Lower leg skin (tissue), 4 donors: ENCODE measurements at places on chromosomes 2 and 18. TPM values are rescaled to one million over a fixed set of nuclear protein-coding genes. Genes with fewer than 3 reads are reported as not detected.

DNA sequence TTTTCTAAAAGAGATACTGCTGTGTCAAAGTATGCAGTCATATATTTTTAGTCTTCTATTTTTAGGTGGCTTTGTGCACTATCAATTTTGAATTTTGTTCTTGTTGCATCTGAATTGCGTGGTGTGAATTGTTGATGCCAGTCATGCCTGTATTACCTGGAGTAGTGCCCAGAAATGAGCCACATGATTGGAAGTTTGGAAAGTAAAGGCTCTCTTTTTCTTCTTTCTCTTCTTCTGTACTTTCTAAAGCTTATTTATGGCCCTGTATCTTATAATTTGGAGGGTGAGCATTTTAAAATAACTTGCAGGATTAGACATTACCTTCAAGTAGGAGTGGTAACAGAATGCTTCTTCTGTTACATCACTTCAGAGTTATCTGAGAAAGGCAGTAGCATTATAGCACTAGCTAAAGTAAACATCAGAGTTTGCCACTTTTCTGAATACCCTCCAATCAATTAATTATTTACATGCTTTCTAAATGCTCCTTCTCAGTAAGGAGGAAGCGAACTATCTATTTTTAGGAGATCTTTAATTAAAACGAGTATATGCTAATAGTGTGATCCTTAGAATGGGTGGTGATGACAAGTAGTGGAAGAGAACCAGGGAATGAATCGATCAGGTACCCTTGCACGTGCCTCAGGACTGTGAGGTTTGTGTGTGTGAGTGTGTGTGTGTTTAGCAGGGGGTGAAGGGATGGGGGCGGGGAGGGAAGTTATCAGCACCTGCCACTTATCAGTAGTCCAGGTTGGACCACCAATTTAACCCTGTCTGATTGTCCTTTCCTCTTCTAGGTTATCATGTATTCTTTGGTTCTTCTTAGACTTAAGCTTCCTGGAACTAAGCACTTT lies 112.5 kb downstream of the MAP3K20 start:
- no peak for DNase-seq

DNA sequence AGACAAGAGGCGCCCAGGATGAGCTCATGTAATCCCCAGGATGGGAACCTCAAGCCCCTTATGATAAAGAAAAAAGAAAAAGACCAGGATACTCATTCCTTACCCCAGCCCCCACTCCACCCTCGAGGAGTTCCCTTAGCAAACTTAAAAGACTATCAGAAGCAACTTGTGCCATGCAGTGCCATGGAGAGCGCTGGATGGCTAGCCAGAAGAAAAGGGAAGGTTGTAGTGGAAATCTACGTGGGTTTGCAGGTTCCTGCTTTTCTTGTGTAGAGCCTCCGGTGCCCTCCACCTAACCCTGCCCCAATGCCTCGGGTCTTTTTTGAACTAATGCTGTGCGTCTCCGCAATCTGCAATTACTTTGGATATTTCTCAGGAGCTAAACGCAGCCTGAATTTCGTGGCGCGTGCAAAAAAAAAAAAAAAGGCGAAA lies 16.2 kb upstream of the BCL11A start:
- no peak for DNase-seq

The CYBRD1 gene
- total RNA-seq, result 184 TPM

The LINC00305 gene
- total RNA-seq, result not detected

- no peak for DNase-seq
Observed at GRCh38 chr2:191240871-191241270, 4.3 kb upstream of the MYO1B start.

- no peak for DNase-seq
Observed at GRCh38 chr2:85861650-85862049, 27.1 kb downstream of the ST3GAL5 start.

DNA sequence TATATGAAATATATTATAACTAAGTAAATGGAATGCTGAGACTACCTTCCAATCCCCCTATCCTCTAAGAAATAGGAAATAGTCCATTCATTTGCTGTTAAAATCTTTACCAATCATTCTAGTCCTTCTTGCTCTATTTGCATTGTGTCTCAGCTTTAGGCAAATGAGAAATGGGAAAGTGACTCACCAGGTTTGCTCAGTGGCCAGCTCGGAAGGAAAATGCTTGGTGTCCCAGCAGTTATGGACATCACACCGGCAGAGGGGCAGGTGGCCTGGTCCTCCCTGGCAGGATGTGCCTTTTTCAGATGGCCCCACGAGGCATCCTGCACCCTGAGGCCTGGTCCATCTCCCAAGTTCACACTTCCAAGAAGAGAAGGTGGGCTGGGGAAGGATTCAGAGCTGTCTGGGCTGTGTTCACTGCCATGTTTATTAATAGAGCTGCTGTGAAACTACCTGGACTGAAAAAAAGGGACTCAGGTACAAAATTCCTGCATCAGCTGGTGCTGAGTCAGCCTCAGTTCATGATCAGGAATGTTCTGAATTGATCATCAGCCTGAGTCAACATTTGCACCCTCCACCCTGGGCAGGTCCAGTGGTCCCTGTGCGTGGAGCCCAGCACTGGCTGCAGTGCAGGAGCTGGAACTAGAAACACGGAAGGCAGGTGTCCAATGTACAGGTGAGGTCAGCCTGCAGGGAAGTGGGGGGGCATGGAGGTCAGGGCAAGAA lies 60.1 kb upstream of the ARL4C start:
- no peak for DNase-seq

GRCh38 chr2:36769106-36769505 lies 72.6 kb downstream of the VIT start:
- peak; percentile 66 for DNase-seq

DNA sequence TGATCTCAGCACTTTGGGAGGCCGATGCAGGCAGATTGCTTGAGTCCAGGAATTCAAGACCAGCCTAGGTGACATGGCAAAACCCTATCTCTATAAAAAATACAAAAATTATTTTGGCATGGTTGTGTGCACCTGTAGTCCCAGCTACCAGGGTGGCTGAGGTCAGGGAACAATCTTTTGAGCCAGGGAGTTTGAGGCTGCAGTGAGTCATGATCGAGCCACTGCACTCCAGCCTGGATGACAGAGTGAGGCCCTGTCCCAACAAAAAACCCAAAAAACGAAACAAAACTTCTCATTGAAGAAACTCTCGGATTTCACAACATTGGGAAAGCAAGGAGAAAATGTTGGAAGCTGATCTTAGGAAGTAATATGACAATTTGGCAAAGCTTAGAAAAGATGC lies 317.3 kb upstream of the MGAT5 start:
- no peak for DNase-seq

GRCh38 chr2:148552675-148553331 lies 91.7 kb upstream of the EPC2 start:
- no peak for DNase-seq

DNA sequence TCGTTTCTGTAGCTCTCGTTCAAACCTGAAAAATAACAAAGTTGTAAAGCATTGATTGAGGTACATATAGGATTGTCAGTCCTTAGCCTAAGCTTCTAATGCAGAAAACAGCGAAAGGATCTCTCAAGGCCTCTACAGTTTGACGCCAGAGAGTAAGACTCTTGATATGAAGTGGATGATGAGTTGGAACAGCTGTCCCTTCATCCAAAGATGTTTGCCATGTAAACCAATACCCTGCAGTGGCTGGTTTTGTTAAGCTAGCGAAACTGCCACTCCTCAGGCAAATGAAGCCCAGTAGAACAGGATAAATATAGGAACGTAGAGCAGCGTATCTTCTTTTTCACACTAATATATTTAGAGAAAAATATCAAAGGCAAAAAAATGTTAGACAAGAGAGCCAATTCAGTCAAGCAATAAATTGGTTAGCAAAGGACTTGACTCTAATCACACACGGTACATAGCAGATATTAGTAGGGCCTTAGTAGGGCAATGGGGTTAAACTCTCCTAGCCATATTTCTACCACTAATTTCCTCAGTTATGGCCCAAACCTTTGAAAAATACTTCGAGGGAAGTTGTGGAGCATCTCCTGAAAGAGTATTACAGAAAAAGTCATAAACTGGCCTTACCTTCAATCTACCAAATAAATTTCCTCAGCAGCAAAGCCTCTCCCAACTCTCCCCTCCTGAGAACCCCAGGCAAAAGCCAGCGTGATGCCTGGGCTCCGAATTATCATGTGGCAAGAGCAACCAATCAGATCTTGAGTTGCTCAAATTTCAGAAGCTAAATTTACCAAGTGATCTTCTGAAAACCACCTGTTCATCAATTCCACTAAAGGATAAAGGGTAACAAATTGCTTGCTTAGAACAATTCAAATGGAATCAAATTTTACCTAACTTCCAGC lies at the start of gene NEB:
TSS of gene NEB (minus strand) at position 706 of the 902 bp plus-strand sequence. CDS start 1,320 bp downstream, outside the sequence.
- no peak for DNase-seq

The RUFY4 gene
- total RNA-seq, result not detected

GRCh38 chr2:121849236-121849635 lies 93.8 kb downstream of the TSN start:
- DNase-seq, result no peak

- peak; percentile 86 for DNase-seq
Observed at GRCh38 chr2:67880291-67880761, 182.5 kb downstream of the C1D start.

DNA sequence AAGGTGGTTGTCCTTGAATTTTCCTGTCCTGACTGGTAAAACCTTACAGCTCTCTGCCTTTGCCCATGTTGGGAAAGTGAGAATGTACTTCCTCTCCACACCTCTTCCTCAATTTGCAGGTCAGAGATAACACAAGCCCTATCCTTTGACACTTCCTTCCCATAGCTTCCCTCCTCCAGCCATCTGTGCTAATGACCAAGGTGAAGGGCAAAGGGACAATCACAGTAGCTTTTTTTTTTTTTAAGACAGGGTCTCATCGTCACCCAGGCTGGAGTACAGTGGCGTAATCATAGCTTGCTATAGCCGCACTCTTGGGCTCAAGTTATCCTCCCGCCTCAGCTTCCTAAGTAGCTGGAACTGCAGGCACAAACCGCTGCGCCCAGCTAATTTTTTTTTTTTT lies 24.3 kb upstream of the STPG4 start:
- DNase-seq, result no peak

DNA sequence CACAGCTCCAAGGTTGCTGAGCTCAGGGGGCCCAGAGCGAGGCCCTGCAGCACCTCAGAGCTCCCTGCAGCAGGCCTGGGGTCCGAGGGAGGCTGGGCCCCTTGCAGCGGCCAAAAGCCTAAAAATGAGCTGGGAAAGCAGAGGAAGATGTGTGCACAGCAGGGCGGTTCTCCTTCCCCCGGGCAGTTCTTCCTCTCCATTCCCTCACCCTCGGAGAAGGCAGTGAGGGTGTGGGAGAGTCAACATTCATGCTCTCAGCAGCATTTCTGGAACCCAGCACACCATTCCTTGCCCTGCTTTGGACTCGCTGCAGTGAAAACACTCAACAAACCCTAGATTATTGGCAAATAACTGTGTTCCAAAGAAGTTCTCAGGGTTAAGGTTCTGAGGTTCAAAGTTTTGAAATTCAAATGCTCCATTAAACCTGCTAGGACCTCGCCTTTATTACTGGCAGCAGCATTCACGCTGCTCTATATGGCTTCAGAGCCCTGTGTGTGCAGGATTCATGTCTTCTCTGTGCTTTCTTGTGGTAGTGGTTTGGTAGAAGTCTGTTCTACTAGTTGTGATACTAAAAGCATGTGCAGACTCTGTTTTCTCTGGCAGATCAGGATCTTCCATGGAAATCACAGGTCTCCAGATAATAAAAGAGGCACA lies 79.1 kb downstream of the CTIF start:
- DNase-seq, result no peak

DNA sequence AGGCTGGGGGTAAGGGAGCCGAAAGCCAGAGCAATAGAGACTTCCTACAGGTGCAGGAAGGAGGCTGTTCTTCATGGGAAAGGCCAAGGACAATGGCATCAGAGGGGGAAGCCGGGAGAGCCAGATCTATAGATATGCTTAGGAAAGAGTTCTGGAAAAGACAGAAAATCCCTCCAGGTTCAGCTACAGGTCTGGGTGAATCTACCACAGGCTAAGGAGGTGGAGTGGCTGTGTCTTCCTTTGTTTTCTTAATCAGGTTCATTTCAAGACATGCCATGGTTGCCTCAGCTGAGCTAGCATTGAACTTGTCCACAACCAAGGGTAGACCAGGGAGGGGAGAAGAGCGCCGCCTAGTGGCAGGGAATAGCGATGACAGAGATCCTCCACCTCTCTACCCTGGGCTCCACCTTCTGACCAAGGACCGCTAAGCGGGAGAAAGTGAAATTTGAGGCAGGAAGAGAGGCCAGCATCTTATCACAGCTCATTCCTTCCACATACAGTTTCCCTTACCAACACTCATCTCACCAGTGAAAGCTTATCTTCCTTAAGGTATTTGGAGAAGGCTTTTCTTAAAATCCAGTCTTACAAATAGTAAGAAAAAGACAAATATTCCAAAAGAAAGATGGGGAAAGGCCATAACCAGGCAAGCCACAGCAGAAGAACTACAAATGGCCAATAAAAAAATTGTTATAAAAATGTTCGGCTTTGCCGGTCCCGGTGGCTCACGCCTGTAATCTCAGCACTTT lies 74.2 kb downstream of the VIT start:
- DNase-seq, result no peak

GRCh38 chr2:108257757-108258331 lies 18.1 kb downstream of the SULT1C3 start:
- no peak for DNase-seq

GRCh38 chr2:57907411-57907810 lies 139.2 kb upstream of the VRK2 start:
- DNase-seq, result no peak

GRCh38 chr18:37521510-37522465 lies 43.8 kb downstream of the CELF4 start:
- no peak for DNase-seq

The INHBB gene
- 31.9 TPM for total RNA-seq

DNA sequence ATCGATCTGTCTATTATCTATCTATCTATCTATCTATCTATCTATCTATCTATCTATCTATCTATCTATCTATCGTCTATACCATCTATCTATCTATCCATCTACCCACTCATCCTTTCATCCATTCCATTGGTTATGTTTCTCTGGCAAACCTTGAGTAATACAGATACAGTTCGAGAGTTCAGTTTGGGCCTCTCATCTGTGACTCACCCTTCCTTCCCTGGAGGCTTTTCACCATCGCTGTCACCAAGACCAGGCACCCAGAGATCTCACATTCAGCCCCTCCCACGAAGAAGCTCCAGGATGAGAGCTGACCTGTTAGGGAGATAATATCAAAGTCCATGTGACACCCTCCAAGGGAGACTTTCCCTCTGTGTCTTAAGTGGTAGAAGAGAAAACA lies 164.1 kb upstream of the CELF4 start:
- no peak for DNase-seq

GRCh38 chr2:24080701-24081100 lies 3.9 kb downstream of the TP53I3 start:
- DNase-seq, result no peak

The FRZB gene
- 7.0 TPM for total RNA-seq

The ZSWIM2 gene
- not detected for total RNA-seq

The MYOM1 gene
- 0.67 TPM for total RNA-seq

GRCh38 chr2:218046238-218046637 lies 22.8 kb upstream of the RUFY4 start:
- no peak for DNase-seq

- DNase-seq, result peak; percentile 29
Observed at GRCh38 chr2:42371611-42372473, 10.8 kb upstream of the COX7A2L start.
